ENCODE measurements at places on chromosomes 13 and 19.
A peak's percentile ranks its signal among the peaks of the same experiment; 100 is the strongest.

GRCh38 chr19:27765397-27765796 lies 1447.6 kb downstream of the UQCRFS1 start:
- DNase-seq: no peak

DNA sequence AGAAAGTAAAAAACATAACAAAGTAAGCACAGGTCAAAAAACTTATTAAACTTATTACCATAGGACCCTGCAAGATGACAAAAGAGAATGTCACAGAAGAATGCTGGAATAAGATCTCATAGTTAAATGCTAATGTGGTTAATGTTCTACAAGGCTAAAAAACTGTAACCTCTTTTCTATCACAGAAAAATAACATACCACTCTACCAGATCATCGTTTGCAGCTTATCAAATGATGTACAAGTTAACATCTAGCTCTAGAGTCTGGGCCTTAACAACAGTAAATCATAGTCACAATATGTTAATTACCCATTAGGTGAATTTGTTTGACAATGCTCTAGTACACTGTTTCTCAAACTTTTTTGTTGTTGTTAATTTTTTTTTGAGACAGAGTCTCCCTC lies 53.0 kb downstream of the NUFIP1 start:
- DNase-seq: no peak

GRCh38 chr19:5572556-5573286 lies 5.0 kb upstream of the TINCR start:
- no peak for DNase-seq

- no peak for DNase-seq
Observed at GRCh38 chr19:31783592-31783991, 434.4 kb upstream of the TSHZ3 start.

DNA sequence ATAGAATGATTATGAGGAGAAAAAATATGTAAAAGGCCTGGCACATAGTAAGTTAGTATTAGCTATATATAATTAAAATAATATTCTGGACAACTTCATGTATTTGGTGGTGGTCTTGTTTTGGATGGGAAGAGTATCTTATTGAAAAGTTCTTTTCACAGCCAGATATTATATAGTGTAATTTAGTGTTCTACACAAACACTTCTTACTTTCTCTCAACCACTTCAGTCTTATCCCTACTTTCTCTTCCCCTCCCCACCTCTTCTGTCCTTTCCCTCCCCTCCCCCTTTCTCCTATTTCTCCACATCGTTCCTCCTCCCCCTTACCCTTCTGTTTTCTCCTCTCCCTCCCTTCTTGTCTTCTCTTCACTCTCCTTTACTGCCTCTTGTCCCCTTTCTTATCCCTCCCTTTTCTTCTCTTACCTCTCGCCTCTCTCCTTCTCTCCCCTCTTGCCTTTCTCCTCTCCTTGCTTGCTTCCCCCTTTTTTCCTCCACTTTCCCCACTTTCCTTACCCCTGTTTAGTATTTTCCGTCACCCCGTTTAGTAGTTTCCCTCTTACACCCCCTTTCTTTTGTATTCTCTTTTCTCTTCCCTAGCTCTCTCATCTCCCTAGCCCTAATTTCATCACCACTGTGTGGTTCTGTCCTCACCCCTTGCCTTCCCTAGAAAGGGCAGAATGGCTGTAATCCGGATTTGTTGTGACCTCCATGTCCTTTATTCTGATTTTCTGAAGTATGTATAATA lies 107.2 kb upstream of the MLNR start:
- no peak for DNase-seq

DNA sequence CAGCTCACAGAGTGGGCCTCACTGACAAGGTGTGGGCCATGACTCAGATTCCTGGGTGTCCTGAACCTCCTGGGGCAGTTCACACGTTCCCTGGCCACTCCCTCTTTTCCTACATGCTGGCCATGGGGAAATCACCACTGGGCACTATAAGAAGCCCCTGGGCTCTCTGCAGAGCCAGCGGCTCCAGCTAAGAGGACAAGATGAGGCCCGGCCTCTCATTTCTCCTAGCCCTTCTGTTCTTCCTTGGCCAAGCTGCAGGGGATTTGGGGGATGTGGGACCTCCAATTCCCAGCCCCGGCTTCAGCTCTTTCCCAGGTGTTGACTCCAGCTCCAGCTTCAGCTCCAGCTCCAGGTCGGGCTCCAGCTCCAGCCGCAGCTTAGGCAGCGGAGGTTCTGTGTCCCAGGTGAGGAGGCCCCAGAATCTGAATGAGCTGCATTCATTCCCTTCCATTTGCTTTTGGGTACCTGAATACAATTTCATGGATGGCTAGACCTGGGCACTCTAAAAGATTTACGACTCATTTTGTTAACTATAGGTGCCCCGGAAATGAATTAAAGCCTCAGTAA lies at the start of gene OLFM4:
OLFM4 (plus strand) TSS at position 177 of the 567 bp plus-strand sequence; CDS start at position 201, 24 bp downstream.
- DNase-seq: no peak

DNA sequence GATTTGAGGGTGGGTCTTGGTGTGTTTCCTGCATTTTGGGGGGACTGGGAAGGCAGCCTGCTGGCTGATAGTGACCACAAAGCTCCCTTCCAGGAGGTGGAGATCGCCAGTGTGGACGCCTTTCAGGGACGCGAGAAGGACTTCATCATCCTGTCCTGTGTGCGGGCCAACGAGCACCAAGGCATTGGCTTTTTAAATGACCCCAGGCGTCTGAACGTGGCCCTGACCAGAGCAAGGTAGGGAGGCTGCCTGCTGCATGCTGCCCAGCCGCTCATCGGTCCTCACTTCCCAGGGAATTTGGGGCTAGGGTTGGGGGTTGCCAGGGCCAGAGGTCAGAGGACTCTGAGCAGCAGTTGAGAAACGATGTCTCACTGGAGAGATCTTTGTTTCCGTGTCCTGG lies 30.2 kb downstream of the UPF1 start:
- DNase-seq: no peak

- no peak for DNase-seq
Observed at GRCh38 chr19:18894254-18895037, 1.5 kb downstream of the CERS1 start.

DNA sequence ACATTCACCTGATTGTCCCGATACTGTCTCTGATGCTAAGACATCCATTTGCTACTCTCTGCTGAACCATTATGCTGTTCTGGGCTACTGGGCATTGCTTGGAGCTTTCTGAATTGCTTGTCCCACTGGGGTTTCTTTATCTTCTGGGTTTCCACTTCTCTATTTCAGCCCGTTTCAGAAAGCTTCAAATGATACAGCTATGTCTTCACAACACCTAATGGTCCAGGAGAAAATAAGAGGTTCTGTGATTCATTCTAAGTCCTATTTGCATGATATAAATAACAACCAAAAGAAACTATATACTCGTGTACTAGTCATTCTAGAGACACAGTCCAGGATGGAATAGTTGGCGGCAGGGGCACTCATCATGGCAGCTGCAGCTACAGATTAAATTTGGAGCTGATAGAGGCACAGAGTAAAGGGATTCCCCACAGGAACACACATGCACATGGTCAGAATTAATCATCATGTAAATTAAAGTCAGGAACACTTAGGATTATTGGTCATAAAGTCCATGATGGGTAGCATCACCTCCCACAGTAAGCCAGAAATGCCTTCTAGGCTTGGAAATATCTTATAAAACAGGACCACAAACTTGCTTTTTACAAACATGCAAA lies 33.3 kb upstream of the SCEL start:
- no peak for DNase-seq

DNA sequence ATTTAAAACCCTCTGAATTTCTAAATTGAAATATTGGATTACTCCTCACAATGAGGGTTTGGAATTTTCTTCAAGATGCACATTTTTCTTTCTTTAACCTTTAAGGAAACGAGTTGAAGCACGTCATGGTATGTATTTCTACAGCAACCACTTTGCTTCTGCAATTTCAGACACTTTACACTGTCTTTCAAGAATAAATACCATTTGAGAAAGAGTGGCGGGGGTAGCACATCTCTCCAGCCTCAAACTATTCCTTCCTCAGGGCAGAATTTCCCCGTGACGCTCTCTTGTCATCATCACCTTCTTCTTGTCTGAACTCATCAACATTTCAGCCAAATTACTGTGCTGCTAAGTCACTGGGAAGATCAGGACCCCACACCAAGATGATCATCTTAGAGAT lies 1073.4 kb downstream of the EFNB2 start:
- DNase-seq: no peak

DNA sequence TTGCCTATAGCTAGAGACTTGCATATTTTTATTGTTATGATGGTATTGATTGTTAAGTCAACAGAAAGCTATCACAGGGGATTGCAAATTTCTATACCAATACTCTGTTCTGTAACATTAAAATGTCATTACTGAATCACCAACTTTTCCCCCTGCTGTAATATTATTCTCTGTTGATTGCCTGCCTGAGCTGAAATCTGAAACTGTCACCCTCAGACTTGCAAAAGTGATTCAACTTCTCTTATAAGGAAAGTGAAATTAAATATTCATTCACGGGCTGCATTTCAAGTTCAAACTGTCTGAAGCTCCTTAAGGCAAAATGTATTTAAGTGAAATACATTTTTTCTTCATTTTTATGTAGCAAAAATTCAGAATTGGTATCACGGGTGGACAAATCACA lies 723.2 kb downstream of the PCDH9 start:
- DNase-seq: no peak

DNA sequence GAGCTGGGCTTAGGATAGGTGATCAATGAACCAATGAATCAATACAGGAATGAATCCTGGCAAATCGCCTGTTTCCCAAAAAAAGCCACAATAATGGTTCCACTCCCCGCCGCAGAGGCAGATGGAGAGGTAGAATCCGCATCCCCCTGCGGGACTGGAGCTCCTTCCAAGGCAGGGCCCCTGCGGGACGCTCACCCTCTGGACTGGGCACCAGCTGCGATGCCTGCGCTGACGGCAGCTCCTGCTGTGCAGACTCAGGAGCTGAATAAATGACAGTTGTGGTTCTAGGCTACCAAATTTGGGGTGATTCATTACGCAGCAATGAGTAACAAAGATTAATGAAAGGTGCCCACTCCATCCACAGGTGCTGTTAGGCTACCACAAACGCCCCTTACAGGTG lies 8.8 kb upstream of the CDC34 start:
- no peak for DNase-seq

DNA sequence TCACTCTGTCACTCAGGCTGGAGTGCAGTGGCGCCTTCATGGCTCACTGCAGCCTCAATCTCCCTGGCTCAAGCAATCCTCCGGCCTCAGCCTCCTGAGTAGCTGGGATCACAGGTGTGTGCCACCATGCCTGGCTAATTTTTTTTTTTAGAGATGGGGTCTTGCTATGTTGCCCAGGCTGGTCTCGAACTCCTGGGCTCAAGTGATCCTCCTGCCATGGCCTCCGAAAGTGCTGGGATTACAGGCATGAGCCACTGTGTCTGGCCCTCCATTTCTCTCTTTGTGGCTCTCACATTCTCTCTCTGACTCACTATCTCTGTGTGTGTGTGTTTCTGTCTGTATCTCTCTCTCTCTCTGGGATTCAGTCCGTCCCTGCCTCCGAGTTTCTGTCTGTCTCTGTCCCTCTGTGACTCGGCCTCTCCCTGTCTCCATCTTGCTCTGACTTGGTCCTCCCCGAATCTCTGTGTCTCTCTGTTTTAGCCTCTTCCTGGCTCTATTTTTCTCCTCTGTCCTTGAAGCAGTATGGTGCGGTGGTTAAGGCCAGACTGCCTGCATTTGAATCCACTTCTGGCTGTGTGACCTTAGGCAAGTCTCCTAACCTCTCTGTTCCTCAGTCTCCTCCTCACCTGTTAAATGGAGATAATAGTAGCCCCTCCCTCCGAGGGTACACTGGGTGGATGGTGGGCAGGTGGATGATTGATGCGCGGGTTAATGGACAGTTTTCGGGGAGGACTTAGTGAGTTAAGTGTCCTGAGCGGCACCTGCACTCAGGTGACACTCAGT lies 11.0 kb downstream of the MEIS3 start:
- no peak for DNase-seq

DNA sequence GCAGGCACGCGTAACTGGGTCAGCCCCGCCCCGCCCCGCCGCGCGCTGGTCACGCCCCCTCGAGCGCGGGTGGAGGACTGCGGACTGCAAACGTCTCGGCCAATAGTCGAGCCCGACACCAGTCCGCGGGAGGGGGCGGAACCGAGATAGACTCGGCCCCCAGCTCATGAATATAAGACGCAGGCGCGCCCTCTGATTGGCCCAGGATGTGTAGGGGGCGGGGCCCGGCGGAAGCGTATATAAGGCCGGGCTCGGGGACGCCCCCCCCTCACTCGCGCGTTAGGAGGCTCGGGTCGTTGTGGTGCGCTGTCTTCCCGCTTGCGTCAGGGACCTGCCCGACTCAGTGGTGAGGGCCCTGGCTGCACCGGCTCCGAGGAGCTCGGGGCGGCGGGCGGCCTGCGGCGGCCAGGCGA lies at the start of gene CIRBP:
CIRBP (plus strand) TSS at position 268 of the 413 bp plus-strand sequence. CDS start 1,602 bp downstream, outside the sequence.
- peak; percentile 100 for DNase-seq

- no peak for DNase-seq
Observed at GRCh38 chr19:44050740-44051649, 841 bp upstream of the ZNF223 start.

- DNase-seq: no peak
Observed at GRCh38 chr13:30224732-30225131, 82.6 kb downstream of the KATNAL1 start.

- peak; percentile 73 for DNase-seq
Observed at GRCh38 chr19:29610574-29611271, 4.6 kb downstream of the POP4 start.

GRCh38 chr13:71067165-71067815 lies 799.7 kb downstream of the DACH1 start:
- DNase-seq: no peak

DNA sequence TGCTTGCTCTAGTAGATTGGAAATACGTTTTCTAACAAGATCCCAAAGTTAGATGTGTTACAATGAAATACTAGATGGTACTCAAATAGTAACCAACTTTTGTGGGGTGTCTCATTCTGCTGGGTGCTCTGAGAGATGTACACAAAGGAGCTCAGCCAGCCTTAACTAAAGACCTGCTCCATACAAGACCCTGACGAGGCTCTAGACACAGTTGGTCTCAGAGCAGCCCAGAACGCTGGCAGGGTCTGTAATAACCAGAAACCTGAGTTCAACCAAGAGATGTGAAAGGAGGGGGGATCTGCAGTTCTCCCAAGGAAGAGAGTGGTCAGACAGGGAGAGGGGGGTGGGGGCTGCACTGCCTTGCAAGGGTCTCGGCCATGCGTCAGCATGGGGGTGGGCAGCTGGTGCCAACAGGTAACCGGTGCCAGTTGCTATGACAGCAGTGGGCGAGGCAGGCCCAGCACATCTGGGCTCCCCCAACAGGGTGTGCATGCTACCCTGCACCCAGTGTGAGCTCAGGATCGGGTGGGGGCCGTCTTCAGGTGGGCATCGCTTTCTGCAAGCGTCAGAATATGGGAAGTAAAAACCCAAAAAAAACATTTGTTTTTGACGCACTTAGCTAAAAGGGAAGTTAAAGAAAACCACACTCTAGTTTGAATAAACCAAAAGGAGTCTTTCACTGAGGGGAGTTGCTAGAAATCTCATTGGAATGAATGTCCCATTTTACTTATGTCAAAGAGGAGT lies 68.0 kb upstream of the GPR183 start:
- no peak for DNase-seq

DNA sequence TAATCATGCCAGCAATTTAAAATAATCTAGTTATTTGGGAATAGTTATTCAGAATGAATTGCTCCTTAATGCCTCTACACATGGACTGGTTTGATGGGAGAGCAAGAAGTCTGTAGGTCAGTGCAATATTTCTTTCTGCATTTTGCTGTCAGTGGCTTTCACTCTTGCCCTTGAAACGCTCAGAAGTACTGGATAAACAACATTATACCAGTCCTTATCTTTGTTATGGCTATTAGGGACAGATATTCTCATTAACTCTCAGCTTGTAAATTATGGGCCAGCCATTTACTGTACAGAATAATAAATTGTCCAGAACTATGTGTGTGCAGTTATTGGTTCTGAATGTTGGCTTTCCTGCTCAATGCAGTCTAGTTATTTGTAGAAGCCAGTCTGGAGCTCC lies 224.4 kb downstream of the OXGR1 start:
- DNase-seq: no peak

GRCh38 chr13:29547153-29547552 lies 48.3 kb downstream of the SLC7A1 start:
- DNase-seq: no peak
